ENCODE measurements at places on chromosomes 3 and 15. TPM values are rescaled to one million over a fixed set of nuclear protein-coding genes. Genes with fewer than 3 reads are reported as not detected.

- no peak overlapping the region for H3K4me3 ChIP-seq
- H3K27ac ChIP-seq, result no peak overlapping the region
- H3K4me1 ChIP-seq, result no peaks in the 10 kb centered on the region
- DNase-seq, result no peak
- no peaks in the 10 kb centered on the region for H3K27me3 ChIP-seq
- H3K36me3 ChIP-seq, result no peaks in the 10 kb centered on the region
Measured at GRCh38 chr15:100020189-100020588, 287.0 kb upstream of the LYSMD4 start.

Gene SERINC4
- not detected for total RNA-seq

DNA sequence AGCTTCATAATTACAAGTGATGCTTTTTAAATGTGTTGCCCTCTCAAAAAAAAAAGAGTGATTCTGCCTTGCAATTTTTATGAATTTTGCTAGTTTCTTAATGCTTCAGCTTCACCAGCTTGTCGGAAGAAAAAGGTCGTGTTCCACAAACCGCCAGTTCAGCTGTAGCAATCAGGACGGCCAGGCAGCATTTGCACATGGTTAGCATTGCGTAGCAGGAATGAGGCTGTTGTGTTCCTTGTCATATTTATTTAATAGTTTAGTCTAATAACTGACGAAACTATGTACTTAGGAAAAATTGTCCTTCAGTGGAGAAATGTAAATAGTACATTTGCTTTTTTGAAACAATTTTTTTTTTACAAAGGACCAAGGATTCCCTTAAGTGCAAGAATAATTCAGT is 64.9 kb upstream of the SELENOK start:
- H3K4me3 ChIP-seq, result no peak overlapping the region
- no peaks in the 10 kb centered on the region for H3K36me3 ChIP-seq
- H3K4me1 ChIP-seq, result no peaks in the 10 kb centered on the region
- no peak for DNase-seq

DNA sequence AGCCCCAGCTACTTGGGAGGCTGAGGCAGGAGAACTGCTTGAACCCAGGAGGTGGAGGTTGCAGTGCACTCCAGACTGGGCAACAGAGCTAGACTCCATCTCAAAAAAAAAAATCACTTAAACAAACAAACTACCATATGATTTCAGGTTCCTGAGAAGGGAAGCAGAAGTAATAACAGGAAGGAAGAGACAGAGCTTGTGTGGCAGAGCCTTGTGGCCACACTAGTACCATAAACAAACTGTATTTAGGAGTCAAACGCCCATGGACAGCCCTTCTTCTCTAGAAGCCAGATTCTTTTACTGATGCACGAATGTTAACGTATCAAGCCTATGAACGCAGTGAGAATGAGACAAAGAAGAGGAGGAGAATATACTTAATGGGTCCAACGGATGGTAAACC is 12.0 kb downstream of the MTMR10 start:
- H3K36me3 ChIP-seq, result no peaks in the 10 kb centered on the region
- peaks cover under 1% of the 10 kb centered on the region for H3K4me1 ChIP-seq
- H3K27ac ChIP-seq, result no peak overlapping the region
- H3K4me3 ChIP-seq, result no peak overlapping the region

Gene GOLGA6B
- not detected for total RNA-seq

Gene COL8A1
- 10.5 TPM for total RNA-seq

DNA sequence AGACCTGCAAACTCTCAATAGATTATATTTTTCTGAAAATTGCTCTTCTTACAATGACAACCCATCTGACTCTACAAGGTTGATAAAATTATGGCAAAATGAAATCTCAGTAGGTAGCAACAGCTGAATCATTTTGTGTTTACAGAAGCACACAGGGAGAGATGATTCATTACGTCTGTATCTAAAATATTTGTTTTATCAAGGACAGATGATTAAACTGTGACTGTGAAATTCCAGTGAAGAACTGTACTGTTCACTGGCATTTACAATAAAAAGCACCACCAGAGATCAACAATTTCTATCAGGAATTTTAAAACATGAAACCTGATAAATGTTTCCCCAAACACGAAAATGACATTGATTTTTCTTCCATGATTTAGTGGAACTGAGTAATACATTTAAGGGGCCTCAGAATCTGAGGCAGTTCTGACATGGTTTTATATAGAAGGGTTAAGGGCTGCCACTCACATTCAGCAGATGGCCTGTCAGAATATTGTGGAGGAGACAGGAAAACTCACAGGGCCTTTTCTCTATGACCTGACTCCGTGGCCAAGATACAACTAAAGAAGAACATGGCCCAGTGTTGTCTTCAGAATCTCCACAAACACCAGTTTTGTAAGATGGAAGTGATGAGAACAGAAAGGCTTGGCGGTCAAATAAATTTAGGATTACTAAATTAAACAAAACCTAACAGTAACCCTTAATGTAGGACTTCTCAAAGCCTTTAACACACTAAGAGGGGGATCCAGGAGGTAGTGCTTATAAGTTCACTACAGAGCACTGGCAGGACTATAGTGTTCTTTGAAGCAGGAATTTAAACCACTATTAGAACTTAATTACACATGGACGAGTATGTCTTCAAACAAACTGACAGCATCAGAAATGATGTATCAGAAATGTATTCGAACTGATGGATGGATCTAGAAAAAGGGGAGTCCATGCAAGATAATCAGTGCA is 25.9 kb downstream of the RAD18 start:
- DNase-seq, result no peak
- peaks cover 16% of the 10 kb centered on the region for H3K36me3 ChIP-seq

Gene GRK7
- total RNA-seq, result 0.16 TPM

Gene TMCO5A
- not detected for total RNA-seq

DNA sequence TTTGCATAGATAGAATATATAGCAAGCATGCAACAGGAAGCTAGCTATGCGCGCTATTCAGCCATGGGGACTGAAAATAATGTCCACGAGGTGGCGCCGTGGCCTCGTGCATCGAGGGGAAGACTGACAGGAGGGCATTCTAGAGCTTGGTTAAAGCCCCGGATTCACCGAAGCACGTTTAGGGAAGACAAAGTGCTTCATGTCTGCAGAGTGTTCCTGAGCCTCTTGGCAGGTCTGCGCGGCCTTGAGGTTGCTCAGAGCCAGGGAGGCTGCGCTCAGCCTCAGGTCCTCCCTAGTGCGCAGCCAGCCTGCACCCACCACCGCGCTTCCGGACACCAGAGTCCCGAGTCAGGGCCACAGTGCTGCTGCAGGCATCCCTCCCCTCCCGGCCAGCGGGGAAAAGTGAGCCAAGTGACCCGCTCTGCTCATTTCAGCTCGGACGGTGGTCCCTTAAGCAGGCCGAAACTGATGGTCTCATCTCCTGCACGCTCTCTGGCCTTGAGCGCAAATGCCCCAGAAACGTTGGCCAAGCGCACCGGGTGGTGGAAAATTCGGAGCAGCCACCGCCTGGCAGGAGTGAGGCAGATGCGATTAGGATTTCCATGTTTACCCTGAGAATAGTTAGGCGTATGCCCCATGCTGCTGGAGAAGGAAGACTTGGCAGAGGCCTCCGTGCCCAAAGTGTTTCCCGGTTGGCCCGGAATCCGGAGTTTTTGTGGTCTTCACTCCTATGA is 24.8 kb downstream of the GABRA5 start:
- no peaks in the 10 kb centered on the region for H3K4me1 ChIP-seq
- H3K4me3 ChIP-seq, result no peak overlapping the region

Gene SYNPR
- total RNA-seq, result not detected

Gene CHRD
- 1.9 TPM for total RNA-seq

DNA sequence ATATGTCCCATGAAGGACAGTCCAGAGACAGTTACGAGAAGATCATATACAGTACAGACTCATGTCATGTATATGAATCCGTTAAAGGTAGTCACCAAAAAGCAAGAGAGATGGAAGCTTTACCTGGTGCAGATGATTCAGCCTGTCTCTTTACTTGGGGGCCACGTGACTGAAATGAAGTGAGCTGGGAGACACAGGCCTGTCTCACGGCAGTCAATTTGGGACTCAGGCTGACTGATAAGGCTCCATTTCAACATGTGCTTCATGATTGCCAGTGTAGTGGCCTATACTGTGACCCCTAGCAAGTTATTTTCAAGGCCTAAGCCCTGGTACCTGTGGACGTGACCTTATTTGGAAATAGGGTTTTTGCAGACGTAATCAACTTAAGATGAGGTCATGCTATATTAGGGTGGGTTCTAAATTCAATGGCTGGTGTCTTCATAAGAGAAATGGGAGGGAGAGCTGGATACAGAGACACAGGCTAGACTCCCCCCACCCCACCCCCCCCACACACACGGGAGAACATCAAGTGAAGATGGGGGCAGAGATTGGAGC is 3.0 kb upstream of the PROK2 start:
- H3K36me3 ChIP-seq, result no peaks in the 10 kb centered on the region
- H3K4me1 ChIP-seq, result peaks cover 3% of the 10 kb centered on the region
- H3K27ac ChIP-seq, result no peak overlapping the region
- DNase-seq, result no peak
- H3K4me3 ChIP-seq, result no peak overlapping the region

DNA sequence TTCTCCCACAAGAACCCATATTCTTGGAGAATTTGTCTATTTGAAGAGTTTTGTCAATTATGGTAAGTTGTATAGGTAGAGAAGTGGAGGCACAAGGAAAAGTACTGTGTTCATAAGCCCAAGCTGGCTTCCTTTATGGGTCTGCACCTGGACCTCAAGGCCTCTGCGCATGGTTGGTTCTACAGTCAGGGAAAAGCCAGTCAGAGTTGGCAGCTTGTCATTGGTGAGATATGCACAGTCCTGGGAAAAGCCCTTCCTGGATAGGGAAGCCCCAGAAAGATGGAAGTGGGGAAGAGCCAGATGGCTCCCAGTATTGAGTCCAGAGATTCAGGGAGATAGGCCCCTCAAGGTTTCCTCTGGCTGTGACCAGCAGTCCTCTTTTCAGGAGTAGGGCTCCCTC is 15.8 kb downstream of the BOC start:
- H3K4me1 ChIP-seq, result peaks cover 16% of the 10 kb centered on the region
- H3K27me3 ChIP-seq, result no peaks in the 10 kb centered on the region
- DNase-seq, result no peak
- no peaks in the 10 kb centered on the region for H3K36me3 ChIP-seq

- H3K27ac ChIP-seq, result no peak overlapping the region
- no peaks in the 10 kb centered on the region for H3K27me3 ChIP-seq
- no peaks in the 10 kb centered on the region for H3K36me3 ChIP-seq
- H3K4me1 ChIP-seq, result no peaks in the 10 kb centered on the region
Measured at GRCh38 chr3:68151359-68151758, 496.9 kb upstream of the SUCLG2 start.
